ENCODE measurements at places on chromosomes 5 and 9.

DNA sequence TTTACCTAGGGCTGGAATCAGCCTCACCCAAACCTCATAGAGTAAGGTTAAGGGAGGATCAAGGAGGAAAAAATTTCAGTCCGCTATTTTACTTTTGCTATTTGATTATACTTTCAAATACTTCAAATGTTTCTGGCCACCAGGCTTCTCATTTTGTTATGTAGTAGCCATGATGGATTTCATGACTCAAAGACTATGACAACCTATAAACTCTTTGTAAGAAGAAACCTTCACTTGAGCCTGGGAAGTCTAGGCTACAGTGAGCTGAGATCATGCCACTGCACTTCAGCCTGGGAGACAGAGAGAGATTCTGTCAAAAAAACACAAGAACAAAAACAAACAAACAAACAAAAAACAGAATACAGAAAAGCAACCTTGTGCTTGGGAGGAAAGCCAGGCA lies 293.6 kb upstream of the TNC start:
- no peak for DNase-seq

DNA sequence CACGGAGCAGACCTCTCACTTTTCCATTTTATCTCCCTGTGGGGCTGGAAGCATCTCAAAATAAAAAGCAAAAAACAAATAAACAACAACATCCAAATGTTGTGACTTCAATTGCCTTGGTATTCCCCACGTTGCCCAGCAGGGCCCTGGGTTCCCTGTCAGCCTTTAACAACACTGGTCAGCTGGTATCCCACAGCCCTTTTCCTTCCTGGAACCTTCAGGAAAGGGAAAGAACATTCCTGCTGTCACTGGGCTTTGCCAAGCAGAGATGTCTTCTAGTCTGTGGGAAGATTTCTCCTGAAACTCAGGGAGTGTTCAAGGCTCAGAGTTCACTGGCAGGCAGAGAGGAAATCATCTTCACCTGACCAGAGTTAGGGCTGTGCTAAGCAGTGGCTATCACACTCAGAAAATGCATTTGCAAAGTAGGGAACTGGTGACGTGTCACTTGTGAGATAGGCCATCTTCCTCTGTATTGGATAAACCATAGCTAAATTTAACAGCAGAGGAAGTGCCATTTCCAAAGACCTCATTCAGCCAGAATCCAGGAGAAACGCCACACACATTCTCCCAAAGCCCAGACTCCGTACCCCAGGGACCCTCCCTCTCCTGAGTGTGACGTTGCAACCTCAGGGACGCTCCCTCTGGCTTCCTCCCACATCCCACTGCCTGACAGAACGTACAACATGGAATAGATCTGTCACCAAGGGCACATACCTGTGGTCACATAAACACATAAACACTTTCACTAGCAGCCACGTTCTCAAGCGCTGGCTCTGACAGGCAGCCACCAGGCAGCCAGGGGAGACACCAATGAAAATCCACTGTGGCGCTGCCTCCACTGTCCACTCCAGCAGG lies 274.0 kb upstream of the DAPK1 start:
- no peak for DNase-seq

DNA sequence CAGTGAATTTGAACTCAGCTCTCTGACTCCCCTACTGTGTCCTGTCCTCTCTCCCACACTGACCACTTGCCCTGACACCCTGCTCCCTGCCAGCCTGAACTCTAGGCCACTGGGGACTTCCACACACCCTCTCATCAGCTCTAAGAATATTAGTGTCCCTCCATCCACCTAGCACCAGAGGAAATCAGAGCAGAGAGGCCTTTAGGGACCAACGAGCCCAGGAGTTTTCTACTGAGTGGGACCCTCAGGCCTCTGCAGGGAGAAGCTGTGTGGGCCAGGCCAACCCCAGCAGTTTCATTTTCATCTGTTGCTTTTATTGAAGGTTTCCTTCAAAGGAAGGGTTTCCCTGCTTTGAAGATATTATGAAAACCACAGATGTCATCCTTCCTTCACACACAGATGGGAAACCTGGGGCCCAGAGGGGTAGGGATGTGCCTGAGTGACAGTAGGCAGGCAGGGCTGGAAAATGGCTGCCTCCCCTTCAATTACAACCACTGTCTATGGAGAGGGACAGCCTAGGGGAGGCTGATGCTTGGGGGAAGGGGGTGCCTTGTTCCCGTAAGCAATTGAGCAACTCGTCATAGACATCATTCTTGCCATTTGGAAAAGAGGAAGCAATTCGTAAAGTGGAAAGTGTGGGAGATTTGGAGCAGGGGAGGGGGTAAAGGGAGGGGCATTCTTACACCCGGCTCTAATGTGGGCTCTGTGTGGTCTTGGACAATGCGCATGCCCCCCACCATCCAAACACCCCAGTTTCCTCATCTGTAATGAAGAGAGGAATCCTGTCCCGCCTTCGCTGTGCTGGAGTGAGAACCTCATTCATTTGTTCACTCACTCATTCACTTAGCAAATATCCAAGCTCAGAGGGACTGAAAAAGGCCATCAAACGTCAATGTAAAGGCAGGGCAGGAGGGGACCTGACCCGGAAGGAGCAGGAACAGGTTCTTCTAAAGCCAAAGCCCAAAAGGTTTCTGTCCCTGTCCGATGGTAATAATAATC lies 3.9 kb downstream of the GLIPR2 start:
- peak; percentile 52 for DNase-seq

GRCh38 chr5:115673596-115673995 lies 47.8 kb upstream of the TMED7 start:
- DNase-seq = no peak

DNA sequence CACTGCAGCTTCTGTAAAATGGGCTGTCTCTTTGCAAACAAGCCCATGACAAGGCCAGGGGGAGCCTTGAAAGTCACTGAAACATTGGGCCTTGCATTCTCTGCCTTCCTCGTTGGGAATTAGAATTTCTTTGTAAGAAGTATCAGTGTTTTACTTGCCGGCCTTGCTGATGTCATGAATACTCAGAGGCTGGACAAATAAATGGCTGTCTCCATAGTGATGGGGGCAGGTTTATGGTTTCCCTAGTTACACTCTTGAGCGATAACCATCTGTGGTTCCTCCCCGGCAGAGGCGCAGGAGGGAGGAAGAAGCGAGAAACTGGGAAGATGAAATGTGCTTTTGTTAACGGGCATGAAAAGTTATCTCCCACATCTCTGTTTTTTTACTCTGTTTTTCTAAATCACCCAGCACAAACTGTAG lies 272.7 kb upstream of the PANK3 start:
- DNase-seq = peak; percentile 67

GRCh38 chr5:43309122-43309521 lies 4.1 kb downstream of the HMGCS1 start:
- DNase-seq = no peak

GRCh38 chr5:61631438-61631941 lies 299.4 kb downstream of the ZSWIM6 start:
- DNase-seq = no peak

DNA sequence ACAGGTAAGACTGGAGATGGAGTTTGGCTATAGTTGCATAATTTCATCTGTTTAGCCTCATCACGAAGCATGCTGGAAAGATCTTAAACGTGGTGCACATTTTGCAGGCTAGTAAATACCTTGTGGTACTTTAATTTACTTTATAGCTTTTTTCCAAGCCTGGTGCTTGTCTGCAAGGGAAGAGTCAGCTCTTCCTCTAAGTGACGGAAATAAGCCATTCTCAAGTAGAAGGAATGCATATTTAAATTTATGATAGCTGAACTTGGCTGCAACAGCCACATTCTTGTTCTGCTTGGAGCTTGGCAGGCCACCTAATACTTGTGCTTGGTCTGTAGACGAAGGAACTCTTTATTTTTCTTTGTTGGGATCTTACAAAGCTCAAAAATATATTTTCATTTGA lies 188.0 kb upstream of the PIK3R1 start:
- no peak for DNase-seq

GRCh38 chr9:98288881-98289280 lies 33.4 kb upstream of the TBC1D2 start:
- DNase-seq = no peak

- DNase-seq = no peak
Observed at GRCh38 chr5:125612181-125612721, 811.0 kb upstream of the GRAMD2B start.

DNA sequence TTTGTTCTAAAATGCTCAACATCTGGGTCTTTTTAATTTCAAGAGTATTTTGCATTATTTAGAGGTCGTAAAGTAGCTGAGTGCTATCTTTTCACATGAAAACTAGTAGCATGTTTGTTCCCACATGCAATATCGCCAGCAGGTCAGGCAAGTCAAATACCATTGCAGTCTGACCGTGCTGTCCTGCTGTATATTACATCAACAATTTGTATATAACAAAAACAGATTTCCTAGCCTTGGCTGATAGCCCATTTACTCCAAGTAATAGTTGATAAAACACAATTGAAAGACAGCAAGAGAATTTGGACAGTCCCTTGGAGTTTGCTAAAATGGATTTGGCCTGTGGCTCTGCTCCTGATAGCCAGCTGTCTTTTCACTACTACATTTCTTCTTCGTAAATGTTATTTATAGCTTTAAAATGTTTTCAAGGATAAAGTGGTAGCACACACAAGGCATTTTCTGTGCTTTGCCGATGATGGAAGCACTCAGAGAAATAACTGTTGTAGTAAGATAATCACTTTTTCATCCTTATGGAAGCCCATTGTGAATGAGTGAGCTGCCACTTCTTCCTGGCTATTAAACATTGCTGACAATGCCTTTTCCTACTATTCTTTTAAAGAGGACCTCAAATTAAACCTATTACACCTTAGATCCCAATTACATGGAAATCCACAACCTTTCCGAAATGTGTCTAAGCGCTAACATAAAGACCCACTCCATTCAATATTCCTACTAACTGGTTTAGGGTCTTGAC lies 992.1 kb downstream of the MAT2B start:
- no peak for DNase-seq

DNA sequence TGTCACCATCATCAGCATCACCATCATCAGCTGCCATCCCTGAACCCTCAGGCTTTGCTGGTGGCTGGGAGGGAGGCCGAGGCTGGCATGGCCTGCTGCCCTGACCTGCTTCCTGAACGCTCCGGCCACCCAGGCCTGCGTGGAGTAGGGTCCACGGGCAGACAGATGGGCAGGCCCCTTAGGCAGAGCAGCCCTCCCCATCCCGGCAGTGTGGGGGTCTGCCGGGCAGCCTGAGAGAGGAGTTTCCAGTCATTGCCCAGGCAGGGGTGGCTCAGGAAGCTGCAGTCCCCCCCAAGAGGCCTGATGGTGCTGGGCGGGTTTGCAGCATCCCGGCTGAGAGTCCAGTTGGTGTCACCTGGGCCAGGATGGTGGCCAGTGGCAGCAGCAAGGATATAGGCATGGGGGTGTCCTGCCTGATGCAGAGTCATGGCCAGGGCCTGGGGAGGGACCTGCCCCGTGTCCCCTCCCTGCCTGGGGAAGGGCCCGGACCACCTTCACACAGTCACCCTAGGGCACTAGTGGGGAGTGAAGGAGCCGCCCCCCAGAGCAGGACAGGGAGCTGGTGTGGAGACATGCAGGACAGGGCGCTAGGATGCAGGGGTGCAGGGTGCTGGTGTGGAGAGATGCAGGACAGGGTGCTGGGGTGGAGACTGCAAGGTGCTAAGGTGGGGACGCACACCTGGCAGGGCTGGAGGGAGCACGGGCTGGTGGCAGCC lies 7.7 kb upstream of the EGFL7 start:
- no peak for DNase-seq

GRCh38 chr9:29751226-29751625 lies 2177.9 kb upstream of the C9orf72 start:
- no peak for DNase-seq

GRCh38 chr5:143554187-143554717 lies 150.8 kb upstream of the NR3C1 start:
- no peak for DNase-seq

DNA sequence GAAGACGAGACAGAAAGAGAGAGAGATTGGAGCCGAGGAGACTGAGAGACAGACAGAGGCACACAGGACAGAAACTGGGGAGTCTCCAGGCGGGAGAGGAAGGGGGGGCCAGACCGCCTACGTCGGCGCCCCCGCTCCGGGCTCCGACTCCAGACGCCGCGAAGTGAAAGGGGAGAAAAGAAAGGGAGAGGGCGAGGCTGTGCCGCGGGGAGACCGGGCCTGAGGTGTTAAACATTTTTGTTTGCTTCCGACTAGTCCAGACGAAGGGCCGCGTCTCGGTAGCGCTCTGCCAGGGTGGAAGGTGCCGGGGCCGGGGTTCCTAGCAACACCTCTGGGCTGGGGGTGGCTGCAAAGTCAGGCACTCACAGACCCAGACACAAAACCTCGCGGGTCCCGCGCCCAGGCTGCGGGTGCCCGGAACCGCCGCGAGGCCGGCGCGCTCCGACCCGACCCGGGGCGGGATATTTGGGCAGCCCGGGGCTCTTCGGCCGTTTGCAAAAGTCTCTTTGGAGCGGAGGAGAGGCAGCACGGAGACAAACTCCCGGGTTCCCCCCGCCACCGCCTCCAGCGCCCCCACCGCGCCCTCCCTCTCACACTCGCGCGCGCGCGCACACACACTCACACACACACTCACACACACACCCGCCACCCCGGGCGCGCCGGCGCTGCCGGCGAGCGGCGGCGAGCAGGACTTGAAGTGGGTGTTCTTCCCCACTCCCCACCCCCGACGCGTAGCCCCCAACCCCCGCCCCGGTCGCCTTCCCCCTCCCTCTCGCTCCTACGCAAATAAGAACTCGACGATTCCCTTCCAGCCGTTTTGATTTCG lies 626 bp upstream of the FST start:
- peak; percentile 28 for DNase-seq

GRCh38 chr9:89493181-89493580 lies 4.7 kb downstream of the SEMA4D start:
- DNase-seq = no peak

- no peak for DNase-seq
Observed at GRCh38 chr5:28397502-28397941, 1359.1 kb upstream of the CDH9 start.

GRCh38 chr5:110323357-110323756 lies 403.1 kb downstream of the TMEM232 start:
- no peak for DNase-seq

- no peak for DNase-seq
Observed at GRCh38 chr9:130579738-130580463, 524 bp downstream of the FUBP3 start.

- DNase-seq = no peak
Observed at GRCh38 chr9:5756633-5757032, 76.3 kb downstream of the ERMP1 start.

GRCh38 chr9:72207278-72207677 lies 58.0 kb downstream of the GDA start:
- no peak for DNase-seq
